ENCODE measurements at places on chromosomes 5 and 9. TPM values are rescaled to one million over a fixed set of nuclear protein-coding genes. Genes with fewer than 3 reads are reported as not detected.

- H3K4me1 ChIP-seq: no peaks in the 10 kb centered on the region
- no peaks in the 10 kb centered on the region for H3K27me3 ChIP-seq
- H3K36me3 ChIP-seq: peaks cover 89% of the 10 kb centered on the region
- no peak overlapping the region for H3K27ac ChIP-seq
- no peak overlapping the region for H3K4me3 ChIP-seq
Measured at GRCh38 chr9:5773324-5773999, 59.5 kb downstream of the ERMP1 start.

- no peaks in the 10 kb centered on the region for H3K4me1 ChIP-seq
- DNase-seq: no peak
- no peaks in the 10 kb centered on the region for H3K27me3 ChIP-seq
- H3K27ac ChIP-seq: no peak overlapping the region
- no peaks in the 10 kb centered on the region for H3K36me3 ChIP-seq
- H3K4me3 ChIP-seq: no peak overlapping the region
Measured at GRCh38 chr9:99497641-99498040, 275.6 kb downstream of the SEC61B start.

DNA sequence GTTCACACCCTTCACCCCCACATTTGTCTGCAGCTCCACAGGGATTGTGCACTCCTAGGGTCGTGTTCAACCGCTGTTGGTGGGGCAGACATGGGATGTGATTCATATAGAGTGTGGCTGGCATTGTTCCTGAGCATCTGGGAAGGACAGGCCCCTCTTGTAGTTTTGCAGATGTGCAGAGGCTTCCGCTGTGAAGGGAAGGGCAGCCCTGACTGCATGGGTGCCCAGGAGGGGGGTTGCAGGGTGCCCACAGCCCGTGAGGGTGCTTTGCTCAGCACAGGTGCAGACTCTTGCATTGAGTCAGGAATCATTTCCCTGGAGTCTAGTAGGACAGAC, 30.2 kb upstream of the PITX1 start:
- H3K27me3 ChIP-seq: peaks cover 32% of the 10 kb centered on the region
- no peak overlapping the region for H3K27ac ChIP-seq
- no peak for DNase-seq

GRCh38 chr5:10709933-10710332, 51.1 kb downstream of the DAP start:
- no peak overlapping the region for H3K27ac ChIP-seq
- DNase-seq: no peak
- no peak overlapping the region for H3K4me3 ChIP-seq
- peaks cover 4% of the 10 kb centered on the region for H3K4me1 ChIP-seq

DNA sequence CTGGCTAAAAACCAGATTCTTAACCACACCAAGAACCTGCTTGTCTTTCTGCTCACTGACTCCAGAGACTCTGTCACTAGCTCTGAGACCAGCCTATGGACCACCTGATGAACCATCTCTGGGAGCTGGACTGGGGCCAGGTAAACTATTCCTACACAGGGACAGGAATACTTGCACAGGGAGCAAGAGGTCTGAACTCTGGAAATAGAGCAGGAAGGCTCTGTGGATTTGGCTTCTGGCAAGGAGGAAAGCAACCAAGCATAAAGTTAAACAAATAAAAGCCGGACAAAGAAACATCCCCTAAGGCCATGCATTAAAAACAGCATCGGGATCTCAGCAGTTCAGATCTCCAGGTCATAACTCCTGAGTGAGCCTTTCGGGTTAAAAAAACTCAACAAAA, 5.6 kb upstream of the SPARC start:
- no peak overlapping the region for H3K27ac ChIP-seq
- no peak for DNase-seq
- H3K27me3 ChIP-seq: no peaks in the 10 kb centered on the region

GRCh38 chr9:12494411-12494810, 198.8 kb upstream of the TYRP1 start:
- H3K27ac ChIP-seq: no peak overlapping the region
- no peaks in the 10 kb centered on the region for H3K4me1 ChIP-seq
- no peaks in the 10 kb centered on the region for H3K27me3 ChIP-seq

GRCh38 chr5:43389679-43390329, 22.4 kb downstream of the CCL28 start:
- no peak overlapping the region for H3K4me3 ChIP-seq
- peaks cover 14% of the 10 kb centered on the region for H3K36me3 ChIP-seq
- H3K4me1 ChIP-seq: peaks cover 7% of the 10 kb centered on the region
- no peak for DNase-seq

- H3K36me3 ChIP-seq: peaks cover 51% of the 10 kb centered on the region
- DNase-seq: no peak
- H3K27me3 ChIP-seq: no peaks in the 10 kb centered on the region
- H3K4me1 ChIP-seq: peaks cover 8% of the 10 kb centered on the region
Measured at GRCh38 chr9:436482-436881, 221.8 kb downstream of the DOCK8 start.

MSMP gene
- not detected for total RNA-seq

ALAD gene
- total RNA-seq: 53.9 TPM

GRHPR gene
- 132 TPM for total RNA-seq
